K562 (cell line): ENCODE measurements at places on chromosomes 1 and 21. TPM values are rescaled to one million over a fixed set of nuclear protein-coding genes. Genes with fewer than 3 reads are reported as not detected.

The SMCP gene
- total RNA-seq: not detected in 2 replicates

The UFC1 gene
- total RNA-seq: 92.8 and 94.2 TPM in 2 replicates

The ASCL5 gene
- total RNA-seq: not detected in 2 replicates

The CENPL gene
- total RNA-seq: 33.6 and 34.9 TPM in 2 replicates

The HMGCS2 gene
- 0.13 and 0.18 TPM in 2 replicates for total RNA-seq

The SLC9A1 gene
- 12.7 and 13.6 TPM in 2 replicates for total RNA-seq

The LCA5L gene
- total RNA-seq: 2.7 and 2.9 TPM in 2 replicates

The LCE1D gene
- total RNA-seq: not detected in 2 replicates

The CDK11B gene
- total RNA-seq: 27.7 and 34.7 TPM in 2 replicates

DNA sequence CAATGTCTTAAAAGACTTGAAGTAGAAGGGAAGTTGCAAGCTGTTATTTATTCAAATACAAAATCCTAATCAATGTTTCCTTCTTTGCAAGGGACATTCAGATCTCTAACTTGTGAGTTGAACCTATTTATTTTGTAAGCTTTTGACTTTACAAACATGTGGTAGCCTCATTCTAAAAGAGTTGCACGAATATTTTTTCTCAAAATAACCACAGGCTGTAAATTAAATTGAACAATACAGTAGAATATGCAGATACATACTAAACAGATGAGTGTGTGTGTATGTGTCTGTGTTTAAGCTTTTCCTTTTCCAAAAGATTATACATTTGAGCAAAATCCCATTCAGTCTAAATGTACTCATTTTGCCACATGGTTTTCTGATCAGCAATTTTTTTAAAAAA, 4.8 kb upstream of the DYNLT5 start:
- no peak for DNase-seq

- no peak for DNase-seq
These were observed 116.3 kb upstream of the COL6A1 start for GRCh38 chr21:45865106-45865835.

DNA sequence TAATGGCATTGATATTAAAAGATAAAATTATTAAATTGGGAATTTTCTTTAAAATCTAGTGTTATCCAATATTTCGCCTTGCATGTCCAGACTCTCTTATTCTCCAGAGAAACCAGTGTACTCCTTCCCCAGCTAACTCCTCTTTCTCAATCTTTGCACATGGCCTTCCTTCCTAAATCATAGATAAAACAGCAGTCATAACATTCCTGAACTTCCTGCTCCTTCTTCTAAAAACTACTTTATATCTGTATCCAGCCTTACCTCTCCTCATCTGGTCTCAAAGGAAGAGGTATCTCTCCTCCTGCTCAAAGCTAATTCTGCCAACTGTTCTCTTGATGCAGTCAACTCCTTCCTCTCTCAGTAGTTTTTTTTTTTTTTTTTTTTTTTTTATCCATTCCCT, 39.5 kb upstream of the NEK7 start:
- DNase-seq: no peak

GRCh38 chr1:200053646-200054045, 26.1 kb downstream of the NR5A2 start:
- no peak for DNase-seq

DNA sequence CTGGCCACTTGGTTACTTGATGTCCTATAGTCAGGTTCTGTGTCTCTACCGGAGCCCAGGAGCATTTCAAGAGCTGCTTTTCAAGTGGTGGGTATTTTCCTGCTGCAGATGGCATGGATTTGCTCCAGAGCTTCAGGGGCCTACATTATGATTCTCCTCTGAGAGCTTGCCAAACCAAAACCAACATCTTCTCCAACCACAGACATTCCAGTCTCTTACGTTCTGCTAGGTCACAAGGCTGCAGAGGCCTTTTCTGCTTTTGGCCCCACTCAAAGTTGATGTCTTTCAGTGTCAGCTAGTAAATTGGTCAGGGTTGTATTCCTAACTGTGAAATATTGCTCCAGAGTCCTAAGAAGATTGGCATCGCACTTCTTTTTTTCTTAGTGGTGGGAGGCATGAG, 14.7 kb upstream of the AQP10 start:
- no peak for DNase-seq

DNA sequence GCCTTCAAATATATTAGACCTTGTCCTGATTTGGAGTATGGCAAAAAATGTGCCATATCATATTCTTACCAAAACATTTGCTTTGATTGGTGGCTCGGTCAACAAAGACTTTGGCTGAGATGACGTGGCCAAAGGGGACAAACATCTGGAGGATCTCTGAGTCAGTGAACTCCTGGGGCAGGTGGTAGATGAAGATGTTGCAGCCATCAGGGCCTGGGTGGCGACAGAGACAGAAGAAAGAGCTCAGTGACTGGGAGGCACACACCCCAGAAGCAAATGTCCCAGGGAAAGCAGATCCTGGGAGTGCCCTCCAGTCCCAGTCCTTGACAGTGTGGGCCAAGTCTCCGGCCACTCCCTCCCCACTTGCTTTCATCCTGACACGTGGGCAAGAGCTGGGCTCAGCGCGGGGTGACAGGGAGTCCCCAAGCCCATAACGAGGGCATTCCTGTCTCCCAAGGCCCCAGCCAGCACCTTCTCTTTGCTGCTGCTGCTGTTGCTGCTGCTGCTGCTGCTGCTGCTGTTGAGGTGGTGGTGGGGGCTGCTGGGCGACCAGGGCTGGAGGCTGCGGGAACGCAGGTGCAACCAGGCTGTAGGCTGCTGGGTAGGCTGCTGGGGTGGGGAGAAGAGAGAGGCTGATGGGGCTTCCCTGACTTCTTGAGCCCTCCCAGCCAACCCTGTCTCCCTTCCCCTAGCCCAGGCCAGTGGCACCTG, 10.7 kb downstream of the CELF3 start:
- DNase-seq: peak; percentile 44

DNA sequence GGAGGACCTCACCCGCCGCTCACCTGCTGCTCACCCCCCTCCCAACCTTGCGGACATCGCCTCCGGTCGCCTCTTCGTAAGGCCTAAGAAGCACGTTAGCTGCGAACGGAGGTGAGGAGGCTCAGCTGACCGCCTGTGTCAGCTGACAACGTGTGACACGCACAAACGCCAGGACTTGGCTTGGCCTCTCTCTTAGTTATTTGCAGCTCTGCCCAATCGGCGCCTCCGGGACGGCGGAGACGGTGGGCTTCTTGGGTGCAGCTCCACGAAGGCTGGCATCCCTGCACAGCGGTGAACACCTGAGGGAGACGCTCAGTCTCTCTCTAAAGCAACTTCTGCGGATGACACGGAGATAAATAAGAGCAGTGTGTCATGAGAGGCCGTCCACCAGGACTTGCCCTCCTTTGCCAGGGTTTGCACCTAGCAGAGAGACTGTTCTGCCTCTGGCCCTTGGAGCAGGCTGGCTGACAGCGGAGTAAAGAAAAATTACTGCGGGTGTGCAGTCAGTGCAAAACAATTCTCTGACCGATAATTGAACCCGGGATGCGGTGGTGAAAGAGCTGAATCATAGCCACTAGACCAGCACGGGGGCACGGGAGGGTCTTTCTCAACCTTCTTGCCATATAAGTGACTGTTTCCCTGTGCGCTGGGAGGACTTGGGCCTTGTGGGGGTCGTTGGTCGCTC, 318.9 kb downstream of the FAM72C start:
- no peak for DNase-seq

- DNase-seq: no peak
These were observed 116.6 kb upstream of the SYT6 start for GRCh38 chr1:114270282-114270681.

DNA sequence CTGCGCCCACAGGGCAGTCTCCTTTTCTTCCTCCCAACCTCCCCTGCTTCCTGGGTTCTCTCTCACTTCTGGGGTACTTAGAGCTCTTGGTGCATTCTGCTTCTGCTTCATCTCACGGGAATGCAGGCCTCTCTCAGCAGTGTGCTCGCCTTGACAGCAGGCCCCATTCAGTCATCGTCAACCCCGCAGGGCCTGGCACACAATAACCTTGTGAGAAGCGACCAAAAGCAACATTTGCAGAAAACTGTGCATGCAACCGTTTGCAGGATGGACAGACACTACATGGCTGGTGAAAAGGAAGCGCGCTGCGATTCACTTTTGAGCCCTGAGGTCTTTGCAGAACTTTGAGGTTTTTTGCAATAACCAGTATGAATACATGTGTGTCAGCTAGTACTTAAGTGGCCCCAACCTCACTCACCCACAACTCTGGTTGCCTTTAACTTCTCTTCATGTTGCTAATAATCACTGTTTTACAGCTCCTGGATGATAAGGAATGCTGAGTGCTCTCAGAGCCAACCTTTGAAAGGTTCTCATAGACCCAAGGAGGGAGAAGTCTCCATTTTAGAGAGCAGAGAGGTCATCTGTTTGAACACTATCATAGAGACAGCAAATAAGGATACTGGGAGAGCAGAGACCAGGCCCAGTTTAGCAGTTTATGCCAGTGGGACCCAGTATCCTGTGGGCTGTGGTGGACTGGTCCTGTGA, 2.5 kb upstream of the CD160 start:
- DNase-seq: no peak

GRCh38 chr1:184804220-184804619, 49.6 kb upstream of the EDEM3 start:
- DNase-seq: no peak

GRCh38 chr21:42378418-42378817, 12.1 kb upstream of the TFF1 start:
- DNase-seq: no peak

- DNase-seq: peak; percentile 89
These were observed 119.2 kb upstream of the IPO9 start for GRCh38 chr1:201709564-201710295.

DNA sequence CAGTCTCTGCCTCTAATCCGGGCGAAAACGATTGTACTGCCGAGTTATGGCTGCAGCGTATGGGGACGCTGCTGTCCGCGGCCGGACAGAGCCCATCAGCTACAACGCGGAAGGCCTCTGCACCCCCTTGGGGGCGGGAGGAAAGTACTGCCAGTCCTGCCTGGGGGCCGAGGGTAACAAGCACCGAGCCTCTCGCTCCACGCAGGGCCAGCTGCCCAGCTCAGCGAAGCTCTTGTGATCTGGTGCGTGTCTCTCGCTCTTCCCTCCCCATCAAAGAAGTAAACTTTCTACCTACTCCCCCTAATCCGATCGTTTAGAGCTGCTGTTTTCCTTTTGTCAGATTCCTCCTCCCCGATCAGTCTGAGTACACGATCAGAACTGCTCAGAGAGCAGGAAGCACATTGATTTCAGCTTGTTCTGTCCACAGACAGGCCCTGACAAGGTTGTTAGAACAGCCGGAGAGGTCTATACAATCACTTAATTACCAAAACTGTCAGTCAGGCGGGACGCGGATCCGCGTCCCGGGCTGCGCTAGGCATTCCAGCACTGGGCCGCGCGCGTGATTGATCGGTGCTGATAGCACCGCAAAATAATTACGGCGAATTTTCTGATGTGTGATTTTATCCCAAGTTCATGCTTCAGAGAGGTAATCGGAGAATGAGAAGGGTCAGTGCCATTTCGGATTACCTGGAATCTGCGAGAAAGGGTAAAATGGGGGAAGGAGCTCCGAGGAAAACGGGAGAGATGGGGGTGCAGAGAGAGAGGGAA, 8.7 kb upstream of the BARHL2 start:
- DNase-seq: no peak

DNA sequence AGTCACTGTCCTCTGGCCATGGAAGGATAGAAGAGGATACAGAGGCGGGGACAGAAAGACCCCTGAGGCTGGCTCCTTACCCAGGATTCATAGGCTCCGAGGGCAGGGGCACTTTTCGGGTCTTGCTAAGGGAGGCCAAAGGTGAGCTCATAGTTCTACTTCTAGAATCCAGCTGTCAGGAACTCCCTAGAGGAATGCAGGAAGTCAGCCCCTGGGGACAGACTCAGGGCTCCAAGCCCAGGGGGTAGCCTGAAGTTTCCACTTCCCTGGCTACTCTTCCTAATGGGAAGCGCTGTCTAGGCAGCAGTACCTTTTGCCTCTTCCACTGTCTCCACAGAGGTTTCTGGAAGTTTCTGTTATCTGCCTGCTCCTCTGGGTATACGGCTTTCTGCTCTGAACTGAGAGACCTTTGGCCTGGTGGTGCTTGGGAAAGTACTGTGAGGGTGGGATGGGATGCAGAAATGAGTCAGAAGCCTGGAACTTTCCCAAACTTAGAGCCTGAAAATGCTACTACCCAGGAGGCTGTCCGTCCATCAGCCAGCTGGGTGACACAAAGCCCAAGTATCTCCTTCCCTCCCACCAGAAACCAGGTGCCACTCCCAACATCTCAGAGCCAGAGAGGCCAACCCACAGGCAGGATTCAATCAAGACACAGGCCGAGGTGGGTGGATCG, 3.6 kb downstream of the UBXN11 start:
- DNase-seq: no peak

DNA sequence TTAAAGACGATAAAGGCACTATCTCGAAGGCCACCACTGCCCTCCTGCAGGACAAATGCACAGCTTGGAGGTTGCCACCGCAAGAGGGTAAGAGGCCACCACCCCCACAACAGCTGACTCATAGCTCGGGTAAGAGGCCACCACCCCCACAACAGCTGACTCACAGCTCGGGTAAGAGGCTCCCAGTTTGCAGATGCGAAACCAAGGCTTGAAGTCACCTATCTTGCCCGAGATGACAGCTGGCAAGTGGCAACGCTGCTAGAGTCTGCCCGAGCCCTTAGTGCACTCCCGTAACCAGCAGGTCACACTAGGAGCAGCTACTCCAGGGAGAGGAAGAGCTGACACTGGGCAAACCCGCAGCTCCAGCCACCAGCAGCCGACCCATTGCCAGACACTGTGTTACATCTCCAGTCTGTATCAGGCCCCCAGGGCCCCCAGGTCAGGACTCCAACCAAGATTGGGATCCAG, 17.1 kb upstream of the SPSB1 start:
- DNase-seq: peak; percentile 68

- DNase-seq: no peak
These were observed 14.5 kb downstream of the SLAMF7 start for GRCh38 chr1:160753594-160753993.

DNA sequence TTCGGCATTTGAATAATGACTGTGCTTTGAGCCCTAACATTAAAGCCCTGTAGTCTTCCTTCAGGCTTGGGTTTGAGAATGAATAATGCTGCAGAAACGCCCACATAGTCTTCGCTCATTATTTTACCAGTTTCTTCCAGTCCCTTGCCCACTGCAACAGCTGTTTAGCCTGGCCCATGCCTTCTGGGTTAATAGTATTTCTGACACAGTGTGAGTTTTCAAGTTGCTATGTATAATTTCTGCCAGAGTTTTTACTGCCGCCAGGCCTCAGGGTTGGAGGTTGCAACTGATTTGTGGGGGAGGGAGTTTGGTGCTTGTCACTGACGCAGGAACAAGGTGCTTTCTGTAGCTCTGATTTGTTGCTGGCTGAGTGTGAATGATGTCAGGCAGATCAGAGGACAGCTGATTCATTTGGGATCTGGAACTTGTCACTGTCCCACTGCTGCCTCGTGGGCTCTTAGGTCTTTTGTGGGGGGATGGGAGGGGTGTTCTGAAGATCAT, 109.8 kb downstream of the MAST2 start:
- DNase-seq: peak; percentile 21

DNA sequence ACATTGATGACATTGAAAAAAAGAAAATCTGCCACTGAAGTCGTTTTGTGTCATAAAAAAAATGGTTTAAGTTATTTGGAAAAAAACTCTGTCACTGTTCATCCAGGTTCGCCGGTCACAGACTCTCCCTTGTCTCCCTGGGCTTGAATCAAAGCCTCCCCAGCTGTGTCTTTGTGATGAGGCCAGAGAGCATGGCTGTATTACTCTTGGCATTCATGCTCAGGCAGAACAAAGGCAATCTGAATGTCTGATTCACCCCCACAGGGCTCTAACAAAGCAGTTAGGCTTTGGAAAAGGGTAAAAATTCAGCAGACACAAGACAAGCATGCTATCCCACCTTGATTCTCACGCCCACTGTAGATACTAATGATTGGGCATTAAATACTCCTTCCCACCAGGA, 304.3 kb upstream of the PLD5 start:
- no peak for DNase-seq
